Hematopoietic multipotent progenitor cell treated with erythropoietin and hydrocortisone succinate and interleukin-3 and kit ligand, for 8 days (in vitro differentiated cells): ENCODE measurements at places on chromosomes 11 and 22.

DNA sequence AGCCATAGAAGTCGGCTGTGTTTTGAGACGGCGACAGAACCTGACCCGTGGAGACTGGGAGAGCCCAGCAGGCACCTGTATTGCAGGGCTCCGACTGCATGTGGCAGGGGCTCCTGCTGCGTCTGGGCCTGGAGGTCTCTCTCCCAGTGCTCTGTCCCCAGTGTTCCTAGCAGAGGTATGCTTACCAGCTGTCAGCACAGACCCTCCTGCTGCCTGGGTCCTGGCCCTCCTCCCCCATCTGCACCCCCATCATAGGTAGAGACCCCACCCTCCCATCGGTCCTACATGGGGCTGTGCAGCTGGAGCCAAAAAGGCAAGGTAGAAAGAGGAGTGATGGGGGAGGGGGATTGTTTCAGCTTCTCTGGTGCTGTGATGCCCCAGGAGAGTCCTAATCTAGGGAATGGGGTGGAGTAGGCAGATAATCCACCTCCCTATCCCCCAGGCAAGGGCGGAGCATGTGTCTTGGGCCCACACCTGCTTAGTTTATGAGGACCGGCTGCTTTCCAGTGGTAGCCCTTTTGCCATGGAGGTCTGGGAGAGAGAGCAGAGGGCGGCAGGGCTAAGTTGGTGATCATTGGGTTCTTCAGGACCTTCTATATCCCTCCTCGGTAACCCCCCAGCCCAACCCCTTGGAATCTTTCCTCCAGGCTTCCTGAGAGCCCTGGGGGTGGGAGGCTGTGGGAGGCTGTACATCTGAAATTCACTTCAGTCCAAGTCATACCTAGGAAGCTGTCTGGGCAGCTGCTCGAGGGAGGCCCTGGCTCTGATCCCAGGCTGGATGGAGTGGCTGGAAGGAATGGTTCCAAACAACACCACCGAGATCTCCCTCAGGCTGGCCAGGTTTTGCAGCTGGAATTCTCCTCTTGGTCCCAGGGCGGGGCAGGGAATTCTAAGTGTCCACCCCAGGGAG is 5.3 kb downstream of the SLC7A4 start:
- DNase-seq, result no peak

DNA sequence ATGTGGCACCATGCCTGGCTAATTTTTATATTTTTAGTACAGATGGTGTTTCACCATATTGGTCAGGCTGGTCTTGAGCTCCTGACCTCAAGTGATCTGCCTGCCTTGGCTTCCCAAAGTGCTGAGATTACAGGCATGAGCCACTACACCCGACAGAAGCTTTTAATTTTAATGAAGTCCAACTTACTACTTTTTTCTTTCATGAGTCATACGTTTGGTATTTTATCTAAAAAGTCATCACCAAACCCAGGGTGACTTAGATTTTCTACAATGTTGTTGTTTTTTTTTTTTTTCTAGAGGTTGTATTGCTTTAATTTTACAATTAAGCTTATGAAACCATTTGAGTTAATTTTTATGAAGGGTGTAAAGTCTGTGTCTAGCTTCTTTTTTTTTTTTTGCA is 34.9 kb downstream of the JRKL start:
- DNase-seq, result no peak

GRCh38 chr11:101717619-101718018 is 133.8 kb upstream of the TRPC6 start:
- no peak for DNase-seq

- DNase-seq, result no peak
These were observed 12.0 kb upstream of the TMPRSS13 start for GRCh38 chr11:117941163-117941707.

- DNase-seq, result no peak
These were observed 39.0 kb downstream of the PISD start for GRCh38 chr22:31622980-31623379.

GRCh38 chr11:96091476-96091875 is 167.6 kb upstream of the MTMR2 start:
- DNase-seq, result peak; percentile 16

GRCh38 chr11:130601141-130601540 is 152.7 kb downstream of the ADAMTS15 start:
- no peak for DNase-seq
